ENCODE measurements at places on chromosomes 6 and 20.

- no peak overlapping the region for H3K27ac ChIP-seq
- peaks cover 43% of the 10 kb centered on the region for H3K36me3 ChIP-seq
- peaks cover 10% of the 10 kb centered on the region for H3K4me1 ChIP-seq
- H3K4me3 ChIP-seq, result no peak overlapping the region
Measured at GRCh38 chr6:13807696-13808095, 6.7 kb downstream of the MCUR1 start.

GRCh38 chr6:30013291-30013922, 47.7 kb upstream of the POLR1H start:
- DNase-seq, result peak; percentile 48
- H3K27ac ChIP-seq, result no peak overlapping the region
- H3K36me3 ChIP-seq, result peaks cover 9% of the 10 kb centered on the region
- peaks cover 1% of the 10 kb centered on the region for H3K27me3 ChIP-seq
- H3K4me3 ChIP-seq, result no peak overlapping the region

DNA sequence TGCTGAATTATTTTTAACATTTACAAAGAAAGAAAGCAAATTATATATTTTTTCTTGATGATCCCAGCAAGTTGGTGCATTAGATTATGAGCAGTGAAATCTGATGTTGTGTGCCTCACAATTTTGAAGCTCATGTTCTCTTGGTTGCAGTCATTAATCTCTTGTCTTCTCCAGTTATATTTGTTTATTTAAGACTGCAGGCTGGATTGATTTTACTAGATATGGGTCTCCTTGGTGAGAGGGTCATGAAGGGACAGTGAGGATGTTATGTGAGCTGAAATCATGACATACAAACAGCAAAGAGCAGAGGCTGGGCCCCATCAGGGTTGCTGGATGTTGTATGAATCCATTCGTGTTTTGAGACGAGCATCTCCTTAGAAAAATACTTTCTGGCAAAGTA, 64.2 kb upstream of the AKIRIN2 start:
- DNase-seq, result no peak
- no peaks in the 10 kb centered on the region for H3K36me3 ChIP-seq
- no peaks in the 10 kb centered on the region for H3K4me1 ChIP-seq
- no peak overlapping the region for H3K27ac ChIP-seq
- no peak overlapping the region for H3K4me3 ChIP-seq
- no peaks in the 10 kb centered on the region for H3K27me3 ChIP-seq

DNA sequence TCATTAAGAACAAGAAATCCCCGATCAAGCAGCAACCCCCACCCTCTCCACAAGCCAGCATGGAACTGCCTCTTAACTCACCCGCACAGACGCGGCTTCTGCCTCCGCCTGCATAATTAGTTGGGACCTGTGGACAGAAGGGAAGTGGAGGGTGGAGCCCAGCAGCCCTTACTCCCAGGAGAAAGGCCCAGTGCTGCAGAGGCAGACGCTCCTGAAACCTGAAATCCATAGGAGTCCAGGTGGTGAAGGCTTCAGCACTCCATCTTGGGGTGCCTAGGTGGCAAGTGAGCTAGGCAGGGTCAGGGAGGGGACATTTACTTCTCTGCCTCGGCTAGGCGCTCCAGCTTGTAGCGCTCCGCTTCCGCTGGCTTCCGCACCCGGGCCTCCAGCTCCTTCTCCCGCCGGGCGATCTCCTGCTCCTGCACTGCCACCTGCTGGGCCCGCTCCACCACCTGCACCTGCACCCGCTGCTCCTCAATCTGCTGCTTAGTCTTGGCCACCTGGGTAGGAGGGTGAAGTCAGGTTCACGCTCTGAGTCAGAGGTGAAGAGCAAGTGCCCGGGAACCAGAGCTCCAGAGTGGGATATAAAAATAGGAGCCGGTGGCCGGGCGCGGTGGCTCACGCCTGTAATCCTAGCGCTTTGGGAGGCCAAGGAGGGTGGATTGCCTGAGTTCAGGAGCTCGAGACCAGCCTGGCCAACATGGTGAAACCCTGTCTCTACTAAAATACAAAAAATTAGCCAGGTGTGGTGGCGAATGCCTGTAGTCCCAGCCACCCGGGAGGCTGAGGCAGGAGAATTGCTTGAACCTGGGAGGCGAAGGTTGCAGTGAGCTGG, 10.7 kb downstream of the TUBB start:
- H3K36me3 ChIP-seq, result peaks cover 98% of the 10 kb centered on the region
- DNase-seq, result peak; percentile 94
- peaks cover 23% of the 10 kb centered on the region for H3K4me1 ChIP-seq

DNA sequence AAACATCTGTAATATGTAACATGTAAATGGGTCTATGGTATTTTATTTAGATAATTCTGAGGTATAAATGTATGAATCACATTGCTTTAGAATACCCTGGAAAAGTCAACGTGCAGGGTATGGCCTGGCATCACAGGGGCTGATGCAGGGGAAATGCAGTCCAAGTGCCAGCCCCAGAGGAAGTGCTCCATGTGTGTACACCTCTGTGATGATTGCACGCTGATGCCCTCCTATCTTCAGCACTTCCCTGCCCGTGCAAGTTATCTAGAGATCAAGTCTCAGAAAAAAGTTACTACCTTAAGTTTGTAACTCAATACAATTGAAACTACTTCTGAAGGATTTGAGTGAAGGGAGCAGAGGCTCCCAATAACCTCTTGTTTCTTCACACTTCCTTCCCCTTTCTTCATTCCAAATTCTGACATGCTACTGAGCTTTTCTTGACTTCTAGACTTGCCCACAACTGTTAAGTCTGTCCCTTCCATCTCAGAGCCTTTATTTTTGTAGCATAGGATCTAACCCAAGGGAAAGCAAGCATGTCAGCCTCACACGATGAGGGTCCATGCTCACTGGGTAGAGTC, 2.2 kb downstream of the SMLR1 start:
- H3K27me3 ChIP-seq, result no peaks in the 10 kb centered on the region
- H3K4me3 ChIP-seq, result no peak overlapping the region
- no peak overlapping the region for H3K27ac ChIP-seq
- H3K36me3 ChIP-seq, result no peaks in the 10 kb centered on the region
- no peak for DNase-seq

DNA sequence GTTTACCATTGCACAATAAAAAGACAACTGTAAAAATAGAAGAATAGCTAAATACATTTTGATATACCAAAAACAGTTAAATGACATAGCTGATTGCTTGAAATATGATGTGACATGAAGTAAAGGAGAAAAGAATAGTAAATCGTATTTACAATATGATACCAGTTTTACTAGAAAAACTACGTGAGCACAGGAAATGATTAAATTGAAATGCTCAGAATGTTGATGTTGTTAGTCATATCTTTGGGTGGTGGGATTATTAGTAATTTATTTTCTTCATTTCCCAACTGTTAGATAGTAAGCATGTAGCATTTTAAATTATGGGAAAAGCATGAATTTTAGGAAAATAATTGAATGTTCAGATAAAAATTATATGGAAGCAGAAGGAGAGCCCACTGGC, 268.3 kb upstream of the TAB2 start:
- DNase-seq, result no peak
- H3K27ac ChIP-seq, result no peak overlapping the region
- no peaks in the 10 kb centered on the region for H3K4me1 ChIP-seq
- no peaks in the 10 kb centered on the region for H3K36me3 ChIP-seq
- no peaks in the 10 kb centered on the region for H3K27me3 ChIP-seq

DNA sequence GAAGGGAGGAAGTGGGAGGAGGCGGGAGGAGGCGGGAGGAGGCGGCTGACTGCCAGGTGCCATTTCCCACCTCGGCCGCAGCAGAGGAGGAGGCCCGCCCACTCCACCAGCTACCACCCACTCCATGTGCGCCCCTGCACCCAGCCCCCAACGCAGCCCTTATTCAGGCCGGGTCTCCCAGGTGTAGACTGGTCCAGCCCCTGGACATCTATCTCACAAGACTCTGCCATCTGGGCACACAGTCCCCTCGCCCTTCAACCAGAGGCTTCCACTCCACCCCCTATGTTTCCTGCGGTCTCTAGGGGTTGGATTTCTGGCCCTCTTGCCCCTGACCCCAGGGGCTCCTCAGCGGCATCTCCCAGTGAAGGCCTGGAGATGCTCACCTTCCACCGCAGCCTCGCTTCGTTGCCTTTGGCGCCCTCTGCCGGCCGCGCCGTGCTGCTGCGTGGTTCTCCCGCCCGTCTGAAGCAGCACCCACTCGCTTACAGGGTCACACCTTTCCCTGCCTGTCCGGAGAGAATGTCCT, 32.6 kb upstream of the FAM83D start:
- peaks cover 38% of the 10 kb centered on the region for H3K27me3 ChIP-seq
- H3K4me3 ChIP-seq, result no peak overlapping the region
- no peaks in the 10 kb centered on the region for H3K4me1 ChIP-seq
- peak overlapping the region; percentile 31 for H3K27ac ChIP-seq

DNA sequence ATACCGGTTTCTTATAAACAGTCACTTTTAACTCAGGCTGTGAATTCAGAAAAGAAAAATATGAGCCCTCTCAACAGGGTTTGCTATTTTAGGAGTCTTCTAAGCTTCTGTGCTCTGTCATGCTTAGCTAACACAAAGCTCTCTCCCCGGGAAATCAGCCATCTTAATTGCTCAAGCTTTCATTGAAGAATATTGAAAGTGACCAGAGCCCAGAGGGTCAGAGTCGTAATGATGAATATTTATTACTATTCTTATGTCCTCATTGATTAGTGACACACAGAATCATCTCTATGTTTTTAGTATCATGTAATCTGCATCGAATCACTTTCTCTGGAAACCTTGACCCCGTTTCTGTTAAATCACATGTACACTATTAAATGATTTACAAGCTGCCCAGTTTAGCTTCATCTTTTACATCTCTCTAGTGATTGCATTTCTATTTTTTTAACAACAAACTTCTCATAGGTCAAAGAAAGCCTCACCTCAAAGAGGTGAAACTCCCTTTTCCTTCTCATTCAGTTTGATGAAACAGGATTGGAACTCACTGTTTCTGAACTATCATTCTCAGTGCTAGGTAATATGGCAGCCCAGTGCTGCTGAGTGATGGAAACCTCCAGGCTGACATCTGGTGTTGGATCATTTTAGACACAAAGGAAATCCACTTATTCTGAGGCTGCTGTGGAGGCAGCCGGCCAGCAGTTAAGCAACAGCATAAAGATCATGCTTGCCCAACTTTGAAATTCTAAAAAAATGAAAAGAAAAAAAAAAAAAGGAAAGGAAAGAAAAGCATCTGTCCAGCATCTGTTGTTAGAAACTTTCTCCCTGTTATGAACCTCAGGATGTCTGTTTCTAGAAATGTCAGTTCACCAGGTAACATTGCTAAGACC, 96.3 kb downstream of the RFPL4B start:
- H3K4me1 ChIP-seq, result peaks cover 33% of the 10 kb centered on the region
- no peak overlapping the region for H3K27ac ChIP-seq
- H3K27me3 ChIP-seq, result no peaks in the 10 kb centered on the region
- H3K36me3 ChIP-seq, result no peaks in the 10 kb centered on the region
- no peak overlapping the region for H3K4me3 ChIP-seq

GRCh38 chr20:61387204-61387953, 135.3 kb downstream of the CDH4 start:
- H3K4me3 ChIP-seq, result no peak overlapping the region
- no peak overlapping the region for H3K27ac ChIP-seq
- no peaks in the 10 kb centered on the region for H3K4me1 ChIP-seq
- DNase-seq, result peak; percentile 68
- H3K27me3 ChIP-seq, result peaks cover 4% of the 10 kb centered on the region

- no peak overlapping the region for H3K4me3 ChIP-seq
- H3K4me1 ChIP-seq, result no peaks in the 10 kb centered on the region
- DNase-seq, result peak; percentile 57
- no peak overlapping the region for H3K27ac ChIP-seq
Measured at GRCh38 chr20:44762466-44763140, 16.9 kb downstream of the KCNK15 start.

- peaks cover 11% of the 10 kb centered on the region for H3K36me3 ChIP-seq
- peak overlapping the region; percentile 0 for H3K4me3 ChIP-seq
- DNase-seq, result peak; percentile 79
- H3K27me3 ChIP-seq, result no peaks in the 10 kb centered on the region
- peak overlapping the region; percentile 47 for H3K27ac ChIP-seq
- H3K4me1 ChIP-seq, result peaks cover 33% of the 10 kb centered on the region
Measured at GRCh38 chr20:35174458-35175216, 2.8 kb downstream of the PROCR start.

GRCh38 chr6:152642578-152643375, 5.6 kb upstream of the SYNE1 start:
- H3K4me3 ChIP-seq, result no peak overlapping the region
- peaks cover 3% of the 10 kb centered on the region for H3K4me1 ChIP-seq
- no peaks in the 10 kb centered on the region for H3K27me3 ChIP-seq
- H3K27ac ChIP-seq, result no peak overlapping the region

DNA sequence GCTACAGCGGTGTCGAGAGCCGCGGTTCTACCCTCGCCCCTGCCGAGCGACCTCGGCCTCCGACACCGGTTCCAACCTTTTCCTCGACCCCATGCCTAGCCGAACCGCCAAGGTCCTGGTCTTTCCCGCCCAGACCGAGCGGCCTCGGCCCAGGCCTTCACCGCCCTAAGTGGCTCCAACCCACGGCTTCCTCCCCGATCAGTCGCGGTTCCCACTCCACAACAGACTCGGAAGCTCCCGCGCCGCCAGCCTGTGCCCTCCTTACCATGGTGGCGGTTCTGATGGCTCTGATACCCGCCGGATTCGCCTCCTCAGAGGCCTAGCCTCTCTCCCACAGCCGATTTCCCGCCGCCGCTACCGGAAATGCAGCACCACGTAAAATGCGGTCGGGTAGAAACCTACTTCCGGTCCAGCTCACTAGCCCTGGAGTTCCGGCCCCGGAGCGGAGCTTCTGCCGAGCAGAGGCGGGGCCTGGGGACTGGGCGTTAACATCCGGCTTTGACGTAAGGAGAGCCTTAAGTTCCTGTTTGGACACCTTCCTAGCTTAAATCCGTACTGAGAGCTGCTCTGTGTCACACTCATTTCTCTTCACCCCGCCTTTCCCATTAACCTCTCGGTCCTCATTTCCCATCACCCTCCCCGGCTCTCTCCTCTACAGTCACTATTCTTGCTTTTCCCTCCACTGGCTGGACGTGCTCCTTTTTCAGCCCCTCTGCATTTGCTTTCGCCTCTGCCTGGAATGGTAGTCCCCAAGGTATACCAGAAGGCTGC, at the start of gene SNRPB:
SNRPB (minus strand) TSS at position 367 of the 771 bp plus-strand sequence; CDS start at position 268, 99 bp downstream.
- H3K36me3 ChIP-seq, result peaks cover 30% of the 10 kb centered on the region
- peak within 1 kb of the TSS; percentile 71 for H3K4me3 ChIP-seq
- H3K27me3 ChIP-seq, result no peaks in the 10 kb centered on the region
- H3K27ac ChIP-seq, result peak within 1 kb of the TSS; percentile 89
- peak; percentile 99 for DNase-seq

DNA sequence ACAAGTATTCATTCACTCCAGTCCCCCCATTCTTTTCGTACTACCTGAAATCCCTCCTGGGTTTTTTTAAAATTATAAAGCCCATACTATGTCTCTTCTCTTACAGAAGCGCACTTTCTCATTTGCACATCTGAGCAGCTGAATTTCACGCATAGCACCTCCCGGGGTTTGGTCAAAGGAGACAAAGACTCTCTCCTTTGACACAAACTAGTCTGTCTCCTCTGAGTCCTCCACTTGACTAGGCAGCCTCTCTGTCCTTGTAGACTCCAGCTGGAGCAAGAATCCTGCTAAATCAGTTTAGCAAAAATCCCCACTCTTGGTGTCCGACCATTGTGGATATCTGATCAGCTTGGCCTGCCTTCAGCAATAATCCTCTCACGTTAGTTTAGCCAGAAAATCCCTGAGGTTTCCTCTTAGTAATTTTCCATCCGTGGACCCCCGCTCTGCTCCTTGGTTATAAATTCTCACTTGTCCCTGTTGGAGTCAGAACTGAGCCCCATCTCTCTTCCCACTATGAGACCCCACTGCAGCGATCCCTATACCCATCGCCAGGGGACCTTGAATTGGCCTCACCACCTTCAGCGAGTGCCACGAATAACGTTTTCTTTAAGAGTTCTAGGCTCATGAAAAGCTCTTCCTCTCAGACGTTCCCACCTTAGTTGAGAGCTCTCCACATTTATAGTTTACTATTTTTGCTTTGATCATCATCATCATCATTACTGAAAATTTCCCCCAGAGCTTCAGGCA, 29.0 kb downstream of the PDYN start:
- H3K27me3 ChIP-seq, result peaks cover 43% of the 10 kb centered on the region
- H3K27ac ChIP-seq, result peak overlapping the region; percentile 28
- no peak overlapping the region for H3K4me3 ChIP-seq
- no peak for DNase-seq
